Cardiac muscle cell (in vitro differentiated cells and primary cell): ENCODE measurements at places on chromosomes 6 and 20. TPM values are rescaled to one million over a fixed set of nuclear protein-coding genes. Genes with fewer than 3 reads are reported as not detected.

ANKRD66 gene
- polyA plus RNA-seq = not detected in 2 replicates

GRCh38 chr20:20205862-20206236, 153.5 kb downstream of the CFAP61 start:
- DNase-seq = no peak

GRCh38 chr20:34575756-34576155, 17.2 kb downstream of the MAP1LC3A start:
- DNase-seq = no peak

- no peak for DNase-seq
Observed at GRCh38 chr6:158920311-158920905, 79.6 kb downstream of the RSPH3 start.

DNA sequence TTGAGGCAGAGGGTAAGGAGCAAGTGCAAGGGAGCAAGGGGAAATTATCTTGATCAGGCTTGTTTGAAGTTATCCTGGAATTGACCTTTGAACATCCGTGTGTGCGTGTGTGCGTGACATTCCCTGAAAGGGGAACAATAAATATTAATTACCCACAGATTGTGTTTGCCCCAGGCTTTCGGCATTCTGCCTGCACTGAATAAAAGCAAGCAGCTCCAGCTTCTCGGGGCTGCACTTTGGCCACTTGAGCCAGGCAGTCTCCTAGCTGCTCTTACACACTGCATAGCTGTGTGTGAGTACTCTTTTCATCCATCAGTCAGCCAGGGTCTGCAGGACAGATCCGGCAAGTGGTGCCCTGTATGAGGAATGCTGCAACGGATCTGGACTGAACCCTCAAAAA, 107.7 kb upstream of the BTN3A2 start:
- no peak for DNase-seq
